ENCODE measurements at places on chromosomes 16 and 17.

GRCh38 chr16:88387941-88388627 is 5.3 kb downstream of the ZNF469 start:
- no peak for DNase-seq

GRCh38 chr16:58563235-58563634 is 47.9 kb downstream of the SETD6 start:
- peak; percentile 69 for DNase-seq

GRCh38 chr17:63445571-63445953 is 544 bp downstream of the CYB561 start:
- no peak for DNase-seq

DNA sequence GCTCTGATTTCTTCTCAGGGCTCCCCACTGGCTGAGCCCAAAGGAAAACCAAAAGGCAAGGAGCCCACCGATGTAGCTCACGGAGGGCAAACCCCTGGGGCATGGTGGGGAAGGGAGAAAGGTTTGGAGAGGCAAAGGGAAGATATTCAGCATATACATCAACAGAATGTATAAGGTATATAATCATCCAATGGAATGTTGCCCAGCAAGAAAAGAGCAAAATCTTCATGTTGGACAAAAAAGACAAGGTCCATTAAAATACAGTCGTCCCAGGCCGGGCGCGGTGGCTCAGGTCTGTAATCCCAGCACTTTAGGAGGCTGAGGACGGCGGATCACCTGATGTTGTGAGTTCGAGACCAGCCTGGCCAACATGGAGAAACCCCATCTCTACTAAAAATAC is 1.6 kb downstream of the CPPED1 start:
- peak; percentile 10 for DNase-seq

DNA sequence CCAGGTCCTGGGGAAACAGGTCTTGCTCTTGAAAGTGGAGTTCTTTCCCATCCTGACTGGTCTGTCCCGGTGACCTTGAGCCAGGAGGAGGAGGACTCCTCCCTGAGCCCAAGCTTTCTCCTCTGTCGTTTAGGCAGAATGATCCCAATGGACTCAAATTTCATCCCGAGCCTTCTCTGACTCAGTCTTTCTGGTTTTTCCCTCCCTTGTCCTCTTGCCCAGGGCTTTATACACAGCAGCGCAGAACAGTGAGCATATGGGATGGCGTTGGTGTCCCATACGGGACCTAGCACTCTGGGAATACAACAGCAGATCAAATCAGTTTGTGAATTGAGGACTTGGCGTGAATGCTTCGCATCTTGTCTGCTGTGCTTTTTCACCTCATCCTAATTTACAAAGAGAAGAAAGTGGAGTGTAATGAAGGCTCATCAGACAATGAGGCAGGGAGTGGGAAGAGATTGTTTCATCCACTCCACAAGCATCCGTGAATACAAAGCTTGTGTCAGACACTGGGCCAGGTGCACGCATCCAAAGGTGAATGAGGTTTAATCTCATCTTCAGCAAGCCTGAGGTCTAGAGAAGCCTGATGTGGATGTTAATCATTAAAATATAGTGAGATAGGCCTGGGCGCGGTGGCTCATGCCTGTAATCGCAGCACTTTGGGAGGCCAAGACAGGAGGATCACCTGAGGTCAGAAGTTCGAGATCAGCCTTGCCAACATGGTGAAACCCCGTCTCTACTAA is 1.1 kb upstream of the XYLT1 start:
- peak; percentile 81 for DNase-seq

- DNase-seq: no peak
These were observed 253.3 kb downstream of the STX8 start for GRCh38 chr17:9322326-9322725.

- DNase-seq: no peak
These were observed 23.3 kb upstream of the STH start for GRCh38 chr17:45975640-45976295.

DNA sequence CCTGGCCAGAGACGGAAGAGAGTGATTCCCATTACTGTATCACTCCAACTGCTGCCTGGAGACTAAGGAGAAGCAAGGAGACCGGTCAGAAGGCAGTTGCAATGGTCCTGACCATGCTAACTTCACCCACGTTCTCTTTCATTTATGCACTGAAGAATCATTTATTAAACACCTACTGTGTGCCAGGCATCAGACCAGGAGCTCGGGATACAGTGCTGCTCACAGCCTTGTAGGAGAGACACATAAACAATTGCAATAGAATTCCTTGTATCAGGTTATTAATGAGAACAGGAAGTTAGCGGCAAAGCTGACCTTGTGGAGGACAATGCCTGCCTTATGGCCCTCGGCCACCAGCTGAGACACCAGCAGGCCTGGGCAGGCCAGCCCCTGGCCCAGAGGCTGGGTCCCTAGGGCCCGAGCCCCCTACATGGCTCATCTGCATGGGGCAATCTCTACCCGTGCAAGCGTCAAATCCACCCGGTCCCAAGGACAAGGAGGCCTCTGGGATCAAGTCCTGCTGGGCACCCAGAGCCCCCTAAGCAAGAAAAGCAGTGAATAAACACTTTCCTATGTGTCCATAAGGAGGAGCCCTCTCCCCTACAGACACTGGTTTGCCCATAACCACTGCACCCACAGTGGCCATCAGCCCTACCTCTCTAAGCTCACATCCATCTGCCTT is 8.6 kb upstream of the ENPP7 start:
- DNase-seq: no peak

GRCh38 chr16:73176577-73177013 is 128.7 kb upstream of the ZFHX3 start:
- DNase-seq: peak; percentile 92

DNA sequence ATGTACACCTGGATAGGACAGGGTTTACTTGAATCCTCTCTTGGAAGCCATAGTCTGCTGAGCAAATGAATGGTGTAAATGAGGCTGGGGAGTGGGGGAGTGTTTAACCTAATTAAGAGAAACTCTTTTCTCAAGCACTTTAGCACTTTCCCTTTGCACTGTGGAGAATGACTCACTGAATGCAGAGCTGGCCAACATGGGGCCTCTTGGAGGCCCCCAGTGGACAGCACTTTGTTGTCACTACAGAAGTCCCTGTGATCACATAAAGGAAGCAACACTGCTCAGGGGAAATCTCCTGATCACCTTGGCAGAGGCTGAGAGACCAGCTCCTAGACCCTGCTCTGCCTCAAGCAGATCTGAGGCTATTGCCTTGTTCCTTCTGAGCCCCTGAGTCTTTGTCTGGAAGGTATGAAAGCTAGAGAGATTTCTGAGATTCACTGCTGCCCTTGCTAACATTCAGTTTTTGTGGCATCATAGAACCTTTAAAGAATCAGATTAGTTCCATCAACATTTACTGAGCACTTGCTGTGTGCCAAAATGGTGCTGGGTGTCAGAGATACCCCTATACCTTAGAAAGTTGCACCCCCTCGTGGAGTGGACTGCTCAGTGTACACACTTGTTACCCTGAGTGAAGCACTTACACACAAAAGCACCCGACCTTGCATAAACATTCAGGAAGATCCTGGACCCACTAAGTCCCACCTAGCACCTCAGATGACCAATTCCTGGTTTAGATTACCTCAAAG is 230.1 kb upstream of the CCL2 start:
- DNase-seq: no peak

DNA sequence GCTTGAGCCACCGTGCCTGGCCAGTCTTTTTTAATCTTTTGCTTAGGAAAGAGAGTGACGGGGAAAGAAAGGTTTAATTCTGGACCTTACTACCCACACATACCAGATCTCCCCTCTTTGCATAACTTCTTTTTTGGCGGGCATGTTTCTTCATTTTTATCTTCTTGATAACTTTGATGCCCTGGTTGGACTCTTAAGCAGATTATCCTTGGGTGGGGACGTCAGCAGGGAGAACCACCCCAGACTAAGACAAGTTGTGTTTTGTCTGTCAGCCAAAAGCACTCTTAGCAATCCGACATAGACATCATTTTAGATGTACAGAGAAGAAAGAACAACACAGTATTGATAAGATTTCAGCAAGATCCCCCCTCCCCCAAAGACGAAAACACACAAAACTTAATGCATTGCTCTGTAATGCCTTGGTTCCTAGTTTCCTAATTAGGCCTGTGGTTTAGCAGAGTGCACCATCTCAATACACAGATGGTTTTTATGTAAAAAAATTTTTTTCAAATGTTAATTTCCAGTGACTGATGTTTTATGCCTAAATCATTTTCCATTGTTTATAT is 99.9 kb downstream of the MSI2 start:
- no peak for DNase-seq

GRCh38 chr17:78933959-78934568 is 8.9 kb upstream of the TIMP2 start:
- peak; percentile 99 for DNase-seq

DNA sequence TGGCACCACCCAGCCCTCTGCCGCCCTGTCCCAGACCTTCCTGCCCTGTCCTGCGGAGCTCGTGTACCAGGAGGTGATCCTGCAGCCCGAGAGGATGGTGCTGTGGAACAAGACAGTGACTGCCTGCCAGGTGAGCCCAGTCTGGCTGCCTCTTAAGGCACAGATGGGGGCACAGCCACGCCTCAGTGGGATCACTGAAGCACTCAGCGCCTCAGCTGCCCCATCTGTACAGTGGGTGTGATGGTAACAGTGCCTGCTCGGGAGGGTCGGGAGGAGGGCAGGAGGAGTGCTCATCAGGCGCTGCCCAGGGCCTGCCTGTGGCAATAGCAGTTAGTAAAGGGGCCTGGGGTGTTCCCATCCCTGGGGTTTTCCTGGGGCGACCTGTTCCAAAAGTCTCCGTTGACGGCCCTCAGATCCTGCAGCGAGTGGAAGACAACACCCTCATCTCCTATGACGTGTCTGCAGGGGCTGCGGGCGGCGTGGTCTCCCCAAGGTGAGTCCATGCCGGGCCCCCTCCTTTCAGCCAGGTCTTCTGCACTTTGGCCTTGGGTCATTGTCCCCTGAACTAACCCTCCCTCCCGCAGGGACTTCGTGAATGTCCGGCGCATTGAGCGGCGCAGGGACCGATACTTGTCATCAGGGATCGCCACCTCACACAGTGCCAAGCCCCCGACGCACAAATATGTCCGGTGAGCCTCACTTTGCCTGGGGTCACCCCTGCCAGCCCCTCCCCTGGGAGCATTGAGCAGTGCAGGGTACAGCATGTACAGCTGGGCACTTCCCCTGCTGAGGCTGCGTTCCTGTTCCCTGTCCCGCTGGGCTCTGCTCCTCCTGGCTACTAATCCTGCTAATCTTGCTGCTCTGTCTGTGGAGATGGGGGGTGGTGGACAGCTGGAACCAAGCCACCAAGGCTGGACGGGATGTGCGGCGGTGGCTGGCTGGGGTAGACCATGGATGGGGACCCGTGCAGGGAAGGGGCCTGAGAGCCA is 4.5 kb upstream of the TCAP start:
- DNase-seq: no peak

- DNase-seq: peak; percentile 91
These were observed 792 bp downstream of the TMEM231 start for GRCh38 chr16:75555213-75555706.

GRCh38 chr16:9406038-9406712 is 314.7 kb downstream of the HAPSTR1 start:
- no peak for DNase-seq

DNA sequence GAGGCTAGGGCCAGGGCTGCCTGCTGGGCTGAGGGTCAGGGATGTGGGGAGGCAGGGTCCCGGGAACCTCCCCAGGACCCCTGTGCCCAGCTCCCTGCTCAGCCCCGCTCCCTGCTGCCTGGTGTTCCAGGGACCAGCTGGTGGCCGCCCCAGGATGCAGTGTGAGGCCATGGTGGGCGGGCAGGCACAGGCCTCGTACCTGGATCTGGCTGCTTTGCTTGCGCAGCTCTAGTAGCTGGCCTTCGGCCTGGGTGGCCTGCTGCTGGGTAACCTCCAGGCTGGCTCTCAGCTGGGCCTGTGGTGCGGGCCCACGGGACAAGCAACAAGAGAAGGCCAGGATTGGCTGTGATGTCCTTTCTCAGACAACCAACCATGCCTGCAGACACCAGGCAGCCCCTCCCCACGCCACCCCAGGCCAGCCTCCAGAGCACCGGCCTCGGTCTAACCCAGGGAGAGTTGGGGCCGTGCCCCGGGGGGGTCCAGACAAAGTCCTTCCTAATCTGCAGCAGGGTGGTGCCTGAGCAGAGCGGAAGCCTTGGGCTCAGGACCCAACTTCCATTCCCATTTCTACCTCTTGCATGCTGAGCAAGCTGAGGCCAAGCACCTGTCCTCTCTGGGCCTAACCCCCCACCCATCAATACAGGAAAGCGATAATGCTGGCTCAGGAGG is 4.1 kb downstream of the TRIM65 start:
- no peak for DNase-seq

DNA sequence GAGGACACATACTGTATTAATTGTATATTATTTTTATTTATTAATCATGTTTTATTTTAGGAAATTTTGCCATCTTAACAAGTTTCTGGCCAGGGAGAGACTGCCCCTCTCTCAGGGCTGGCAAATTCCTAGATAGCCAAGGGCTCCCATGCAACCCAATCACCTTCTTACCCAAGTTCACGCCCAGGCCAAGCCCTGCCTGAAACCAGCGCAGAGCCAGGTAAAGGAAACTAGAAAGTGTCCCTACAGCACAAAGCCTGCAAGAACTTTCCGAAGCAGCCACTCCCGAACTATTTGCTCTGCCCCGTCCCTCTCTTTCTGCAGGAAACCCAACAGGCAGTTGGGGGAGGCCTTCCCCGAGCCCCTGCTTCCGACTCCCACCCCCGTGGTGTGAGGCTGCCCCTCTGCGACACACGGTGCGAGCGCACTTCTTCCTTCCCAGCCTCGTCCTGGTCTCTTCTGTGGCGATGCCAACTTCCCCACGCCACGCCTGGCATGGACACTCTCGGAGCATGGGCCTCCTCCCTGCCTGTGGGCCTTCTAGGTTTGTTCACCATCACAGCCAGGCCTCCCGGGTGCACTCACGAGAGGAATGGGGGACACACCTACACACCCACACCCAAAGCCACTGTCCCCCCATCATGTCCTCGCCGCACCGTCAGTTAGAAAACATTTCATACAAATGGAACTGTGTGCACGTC is 100.4 kb downstream of the ZNF778 start:
- DNase-seq: no peak

DNA sequence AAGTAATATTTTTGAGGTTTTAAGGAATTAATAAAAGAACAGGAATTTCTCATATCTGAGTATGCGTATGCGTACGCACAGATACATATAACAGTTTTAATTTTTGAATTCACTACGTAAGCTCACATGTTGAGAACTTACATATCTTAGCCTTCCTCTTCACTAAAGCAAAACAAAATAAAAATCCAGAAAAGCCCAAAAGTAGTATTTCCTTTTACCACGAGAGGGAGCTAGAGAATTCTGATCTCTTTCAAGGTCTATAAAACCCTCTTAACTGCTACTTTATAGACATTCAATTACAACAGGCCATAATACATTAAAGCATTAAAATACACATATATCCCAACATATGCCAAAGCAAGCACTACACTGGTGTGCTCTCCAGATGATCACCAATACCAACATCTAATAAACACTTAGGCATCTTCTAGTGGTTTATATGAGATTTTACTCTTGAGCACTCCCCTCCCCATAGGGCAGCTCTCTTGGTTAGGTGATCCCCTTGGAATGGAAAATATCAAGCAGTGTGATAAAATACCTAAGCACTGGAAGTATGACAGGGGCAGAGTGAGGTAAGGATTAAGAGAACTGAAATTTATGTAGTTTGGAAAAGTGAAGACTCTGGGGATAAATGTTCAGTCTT is 94.0 kb downstream of the SKAP1 start:
- DNase-seq: peak; percentile 67

- peak; percentile 67 for DNase-seq
These were observed 9.9 kb downstream of the TBX2 start for GRCh38 chr17:61409301-61410112.

GRCh38 chr16:31182391-31182790 is 2.5 kb downstream of the FUS start:
- DNase-seq: no peak
